IMR-90 (cell line): ENCODE measurements at places on chromosomes 7 and 10. TPM values are rescaled to one million over a fixed set of nuclear protein-coding genes. Genes with fewer than 3 reads are reported as not detected.

GRCh38 chr7:26609532-26609931 is 254.9 kb downstream of the SKAP2 start:
- DNase-seq = no peak

GRCh38 chr10:122267849-122268737 is 3.0 kb upstream of the BTBD16 start:
- DNase-seq = peak; percentile 25

- peak; percentile 39 for DNase-seq
Measured at GRCh38 chr7:144391823-144392255, 11.7 kb downstream of the NOBOX start.

DNA sequence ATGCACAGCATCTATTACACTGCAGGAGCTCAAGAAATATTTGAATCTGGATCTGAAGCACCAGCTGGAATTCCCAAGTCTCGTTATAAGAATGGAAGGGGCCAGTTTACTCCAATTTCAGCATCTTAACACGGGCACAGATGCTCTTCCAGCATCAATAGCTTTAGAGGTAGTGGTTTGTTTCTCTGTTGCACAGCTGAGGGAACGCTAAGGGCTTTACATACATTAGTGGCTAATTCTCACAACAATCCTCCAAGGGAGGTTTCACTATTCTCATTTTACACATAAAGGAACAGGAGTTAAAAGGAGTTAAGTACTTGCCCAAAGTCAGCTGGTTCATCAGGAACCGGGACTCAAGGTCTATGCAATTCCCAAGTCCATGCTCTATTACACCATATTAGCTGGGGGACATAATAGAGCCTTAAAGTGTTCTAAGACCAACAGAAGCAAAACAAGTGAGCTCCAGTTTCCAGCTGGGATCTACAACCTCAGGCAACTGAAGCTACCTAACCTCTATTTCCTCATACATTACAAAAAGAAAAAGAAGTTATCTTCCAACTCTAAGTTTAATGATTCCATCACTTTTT is 9.9 kb downstream of the XPNPEP1 start:
- DNase-seq = no peak

- DNase-seq = no peak
Measured at GRCh38 chr10:7007600-7008190, 403.1 kb downstream of the SFMBT2 start.

Gene PRKAR2B
- total RNA-seq = 3.0 and 8.1 TPM in 2 replicates

DNA sequence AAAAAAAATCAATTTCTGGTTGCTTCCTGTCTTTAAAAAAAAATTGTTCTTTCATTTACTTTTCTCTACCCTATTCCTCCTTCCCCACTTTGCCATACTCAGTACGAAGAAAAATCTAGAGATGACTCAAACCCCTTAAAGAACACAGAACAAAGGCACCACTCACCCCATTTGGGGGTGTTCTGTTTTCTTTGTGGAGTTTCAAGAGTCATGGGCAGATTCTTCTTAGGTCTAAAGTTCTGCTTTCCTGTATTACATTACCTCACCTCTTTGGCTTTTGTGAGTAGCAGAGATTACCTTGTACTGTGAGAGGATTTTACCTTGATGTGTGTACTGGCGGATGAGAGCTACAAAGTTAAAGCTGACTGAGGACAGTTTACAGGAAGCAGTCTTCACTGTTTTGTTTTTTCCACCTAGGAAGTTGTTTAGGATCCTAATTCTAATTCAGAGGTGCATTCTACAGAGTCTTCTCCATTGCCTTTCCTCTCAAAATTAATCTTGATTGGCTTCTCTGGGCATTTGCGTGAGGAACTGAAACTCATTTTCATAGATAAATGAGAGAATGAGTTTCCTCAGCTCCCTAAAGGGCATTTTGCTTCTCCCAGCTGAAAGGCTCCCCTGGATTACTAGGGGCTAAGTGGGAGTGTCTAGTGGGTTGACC is 20.7 kb downstream of the AVL9 start:
- DNase-seq = peak; percentile 27

Gene GGCT
- 12.0 and 17.5 TPM in 2 replicates for total RNA-seq

Gene BAG3
- 5.4 and 5.8 TPM in 2 replicates for total RNA-seq

DNA sequence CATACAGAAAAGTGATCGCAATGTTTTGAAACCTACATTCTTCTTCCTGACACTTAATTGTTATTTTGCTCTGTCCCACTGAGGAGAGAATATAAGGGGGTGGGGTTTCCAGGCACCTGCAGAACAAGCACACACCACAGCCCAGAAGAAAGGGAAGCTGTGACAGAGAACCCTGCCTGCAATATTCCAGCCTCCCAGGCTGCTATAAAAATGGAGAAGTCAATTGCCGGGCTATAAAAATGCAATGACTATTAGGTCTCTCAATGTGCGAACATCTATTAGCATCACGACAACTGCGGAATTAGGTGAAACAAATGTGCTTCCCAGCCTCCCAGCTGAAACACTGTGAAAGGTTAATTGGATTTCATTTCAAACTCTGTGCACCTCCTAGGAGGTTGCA is 145.3 kb upstream of the FRMD4A start:
- DNase-seq = no peak
